ENCODE measurements at places on chromosomes 16 and 17.
A peak's percentile ranks its signal among the peaks of the same experiment; 100 is the strongest.

DNA sequence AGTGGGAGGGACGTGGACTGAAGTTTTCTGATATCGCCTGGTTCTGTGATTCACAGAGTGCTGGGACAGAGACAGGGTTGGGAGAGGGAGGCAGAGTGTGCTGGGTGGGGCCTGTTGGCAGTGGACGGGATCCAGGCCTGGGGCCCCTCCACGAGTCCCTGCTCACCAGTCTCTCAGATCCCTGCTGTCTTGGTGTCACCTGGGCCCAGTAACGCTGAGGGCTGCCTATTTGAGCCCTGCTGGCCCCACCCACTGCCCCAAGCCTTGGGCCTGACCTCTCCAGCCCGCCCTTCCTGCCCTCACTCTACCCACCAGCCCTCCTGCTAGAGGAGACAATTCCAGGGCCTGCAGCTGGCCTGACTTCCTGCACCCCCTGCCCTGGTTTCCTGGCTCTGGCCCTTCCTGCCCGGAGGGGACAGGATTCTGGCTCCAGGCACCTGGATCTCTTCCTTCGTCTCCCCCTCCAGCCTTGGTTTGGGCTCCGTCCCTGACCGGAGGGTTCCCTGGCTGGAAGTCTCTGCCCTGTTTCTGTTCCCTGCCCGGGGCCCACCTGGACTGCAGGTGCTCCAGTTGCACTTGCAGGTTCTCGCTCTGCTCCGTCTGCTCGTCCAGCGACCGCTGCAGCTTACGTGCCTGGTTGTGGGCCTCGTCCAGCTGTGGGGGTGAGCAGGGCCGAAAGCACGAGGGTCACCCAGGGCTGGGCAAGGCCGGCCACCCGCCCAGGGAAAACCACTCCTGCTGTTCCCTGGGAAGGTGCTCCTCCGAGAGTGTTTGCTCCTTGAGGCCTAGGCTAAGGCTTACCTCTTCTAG is 21.4 kb downstream of the CCDC102A start:
- DNase-seq = no peak

DNA sequence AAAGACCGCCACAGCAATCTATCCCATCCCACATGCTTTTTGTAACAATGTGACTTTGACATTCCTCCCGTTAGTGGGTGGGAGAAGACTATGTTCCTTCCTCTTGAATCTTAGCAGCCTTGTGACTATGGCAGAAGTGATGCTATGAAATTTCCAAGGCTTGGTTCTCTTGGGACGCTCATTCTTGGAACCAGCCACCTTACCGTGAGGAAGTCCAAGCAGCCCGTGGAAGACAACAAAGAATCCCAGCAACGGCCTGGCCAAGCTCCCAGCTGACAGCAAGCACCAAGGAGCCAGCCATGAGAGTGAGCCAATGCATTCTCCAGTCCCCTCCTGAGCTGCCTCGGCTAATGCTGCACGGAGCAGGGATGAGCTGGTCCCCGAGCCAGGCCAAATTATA is 62.3 kb downstream of the VPS53 start:
- no peak for DNase-seq

- no peak for DNase-seq
Measured at GRCh38 chr17:73256220-73256619, 5.5 kb downstream of the CPSF4L start.

DNA sequence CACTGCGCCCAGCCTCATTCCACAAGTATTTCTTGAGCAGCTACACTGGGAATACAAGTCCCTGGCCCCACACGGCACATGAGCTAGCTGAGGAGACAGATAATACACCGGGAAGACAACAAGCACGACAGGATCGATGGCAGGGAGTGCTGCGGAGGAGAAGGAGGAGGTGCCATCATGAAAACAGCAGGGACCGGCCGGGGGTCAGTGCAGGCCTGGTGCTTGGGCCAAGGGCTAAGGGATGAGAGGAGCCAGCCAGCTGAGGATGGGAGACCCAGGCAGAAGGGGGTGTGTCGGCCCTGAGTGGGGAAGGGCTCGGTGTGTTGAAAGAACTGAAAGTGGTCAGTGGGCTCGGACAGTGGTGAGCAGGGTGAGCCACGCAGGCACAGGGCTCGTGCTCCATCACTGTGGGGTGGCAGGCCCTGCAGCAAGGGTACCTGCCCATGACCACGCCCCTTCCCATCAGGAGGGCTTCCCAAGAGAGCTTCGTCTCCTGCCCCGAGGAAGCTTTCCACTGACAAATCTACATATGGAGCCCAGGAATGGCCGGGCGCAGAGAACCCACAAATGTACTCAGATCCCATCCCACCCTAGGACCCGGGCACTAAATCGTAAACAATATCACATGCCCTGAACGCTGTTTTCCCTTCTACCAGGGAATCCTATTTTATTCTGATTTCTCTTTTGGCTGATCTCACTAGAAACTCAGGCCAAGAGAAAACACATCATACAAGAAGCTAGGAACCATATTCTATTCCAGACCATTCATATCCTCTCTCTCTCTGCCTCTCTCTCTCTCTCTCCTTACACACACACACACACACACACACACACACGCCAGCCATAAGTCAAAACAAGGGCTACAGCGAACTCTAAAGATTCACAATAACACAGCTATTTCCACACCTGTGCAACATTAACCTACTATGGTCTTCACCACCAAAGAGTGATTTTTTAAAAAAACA is 50.7 kb upstream of the TNRC6C start:
- DNase-seq = no peak

GRCh38 chr17:1165836-1166235 is 13.9 kb downstream of the ABR start:
- DNase-seq = no peak

- no peak for DNase-seq
Measured at GRCh38 chr17:64687961-64688360, 25.9 kb upstream of the SMURF2 start.

GRCh38 chr17:31696184-31696602 is 162.9 kb downstream of the COPRS start:
- DNase-seq = no peak

GRCh38 chr16:87328846-87329245 is 11.7 kb upstream of the C16orf95 start:
- DNase-seq = no peak

GRCh38 chr17:38540514-38541045 is 65.2 kb downstream of the SRCIN1 start:
- DNase-seq = no peak

- DNase-seq = no peak
Measured at GRCh38 chr16:51163894-51164566, 13.0 kb upstream of the SALL1 start.

DNA sequence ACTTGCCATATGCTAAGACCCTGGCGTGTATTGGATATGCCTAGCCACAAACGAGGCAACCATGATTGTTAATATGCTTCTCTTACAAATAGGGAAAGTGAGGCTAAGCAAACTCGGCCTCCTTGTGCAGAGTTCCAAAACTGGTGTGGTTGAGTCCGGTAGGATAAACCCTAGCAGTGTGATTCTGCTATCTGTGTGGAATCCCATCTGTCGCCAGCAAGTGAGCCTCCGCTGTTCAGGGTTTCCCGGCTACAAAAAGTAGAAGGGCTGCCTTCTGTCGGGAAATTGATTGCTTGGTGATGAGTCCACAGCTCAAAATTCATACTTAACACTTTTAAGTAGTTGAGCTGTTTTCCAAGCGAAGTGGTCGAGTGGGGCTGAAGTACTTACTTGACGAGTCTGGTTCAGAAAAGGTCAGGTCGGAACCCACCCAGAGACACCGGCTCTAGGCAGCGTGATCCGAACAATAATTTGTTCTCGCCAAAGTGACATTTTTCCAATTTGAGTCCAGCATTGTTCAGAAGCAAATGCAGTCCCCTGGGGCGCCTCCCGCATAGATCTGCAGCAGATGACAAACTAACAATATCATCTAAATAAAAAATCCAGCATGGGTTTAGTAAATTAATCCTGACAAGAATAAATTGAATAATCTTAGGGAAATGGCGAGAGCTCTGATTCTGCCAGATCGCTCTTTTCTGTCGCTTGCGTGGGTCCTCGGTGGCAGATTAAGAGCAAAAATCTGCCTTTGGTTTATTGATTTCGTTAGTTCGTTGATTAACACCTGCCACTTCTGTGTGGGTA is 686.7 kb upstream of the RBFOX1 start:
- DNase-seq = no peak

- no peak for DNase-seq
Measured at GRCh38 chr16:392450-393030, 4.5 kb upstream of the NME4 start.

DNA sequence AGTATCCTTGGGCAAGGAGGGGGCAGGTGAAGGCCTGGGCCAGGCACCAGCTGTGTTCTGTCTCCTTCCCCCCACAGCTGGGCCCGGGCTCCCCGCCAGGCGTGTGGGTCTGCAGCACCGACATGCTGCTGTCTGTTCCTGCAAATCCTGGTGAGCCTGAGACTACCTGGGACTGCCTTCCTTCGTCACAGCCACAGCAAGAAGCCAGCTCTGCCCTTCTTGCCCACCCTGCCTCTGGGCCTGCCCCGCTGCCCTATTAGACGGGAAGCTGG is 12.3 kb downstream of the FCSK start:
- no peak for DNase-seq

- peak; percentile 18 for DNase-seq
Measured at GRCh38 chr16:17211797-17212196, 259.0 kb downstream of the XYLT1 start.

- no peak for DNase-seq
Measured at GRCh38 chr16:57732037-57732436, 3.5 kb upstream of the KATNB1 start.

DNA sequence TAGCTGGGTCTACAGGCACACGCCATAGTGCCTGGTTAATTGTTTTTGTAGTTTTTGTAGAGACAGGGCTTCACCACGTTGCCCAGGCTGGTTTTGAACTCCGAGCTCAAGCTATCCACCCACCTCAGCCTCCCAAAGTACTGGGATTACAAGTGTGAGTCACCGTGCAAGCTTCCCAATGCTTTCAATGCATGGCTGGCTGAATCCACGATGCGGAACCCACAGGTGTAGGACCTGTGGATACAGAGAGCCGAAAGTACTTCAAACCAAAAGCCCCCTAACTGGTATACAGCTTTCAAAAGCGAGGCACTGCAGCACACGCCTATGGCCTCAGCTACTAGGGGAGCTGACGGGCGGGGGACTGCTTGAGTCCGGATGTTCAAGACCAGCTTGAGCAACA is 44.8 kb downstream of the METTL16 start:
- no peak for DNase-seq

GRCh38 chr16:15574614-15574948 is 68.4 kb downstream of the MARF1 start:
- no peak for DNase-seq

DNA sequence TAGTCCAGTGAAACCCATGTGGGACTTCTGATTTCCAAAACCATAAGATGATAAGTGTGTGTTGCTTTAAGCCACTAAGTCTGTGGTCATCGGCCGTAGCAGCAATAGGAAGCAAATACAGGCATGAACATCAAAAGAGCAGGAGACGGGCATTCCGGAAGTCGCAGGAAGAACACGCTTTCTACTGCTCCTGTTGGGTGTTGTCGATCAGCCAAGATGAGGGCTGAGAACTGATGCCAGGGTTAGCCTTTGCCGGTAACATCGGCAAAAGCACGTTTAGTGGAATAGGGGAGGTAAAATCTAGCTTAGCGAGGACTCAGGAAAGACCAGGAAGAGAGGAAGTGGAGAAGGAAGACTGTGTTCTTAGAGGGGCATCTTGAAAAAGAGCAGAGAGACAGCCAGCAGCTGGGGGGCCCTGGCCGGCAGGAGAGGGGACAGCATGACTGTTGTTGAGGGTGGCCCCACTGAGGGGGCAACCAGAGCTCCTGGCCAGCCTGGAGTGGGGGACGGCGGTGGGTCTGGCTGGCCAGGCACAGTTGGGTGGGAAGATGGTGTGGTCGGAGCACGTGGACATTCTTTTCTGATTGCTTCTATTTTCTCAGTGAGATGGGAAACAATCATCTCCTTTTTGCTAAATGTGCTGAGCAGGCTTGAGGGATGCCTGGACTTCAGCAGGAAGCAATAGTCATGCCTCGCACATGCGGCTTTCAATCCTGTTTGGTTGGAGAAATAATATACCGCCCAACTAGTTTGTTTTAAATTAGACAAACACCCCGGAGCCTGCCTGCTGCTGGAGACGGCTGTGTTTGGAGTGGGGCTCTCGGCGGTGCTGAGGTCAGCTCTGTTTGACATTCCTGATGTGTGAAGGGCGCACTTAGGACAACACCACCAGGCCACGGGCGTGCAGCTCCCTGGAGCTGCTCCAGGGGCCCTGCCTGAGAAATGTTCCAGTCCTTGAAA is 109.9 kb downstream of the METRNL start:
- no peak for DNase-seq

- DNase-seq = no peak
Measured at GRCh38 chr16:28596840-28597691, at the start of gene SULT1A2. SULT1A2 (minus strand) TSS chr16:28597050; CDS start chr16:28595930, 1,120 bp downstream.

DNA sequence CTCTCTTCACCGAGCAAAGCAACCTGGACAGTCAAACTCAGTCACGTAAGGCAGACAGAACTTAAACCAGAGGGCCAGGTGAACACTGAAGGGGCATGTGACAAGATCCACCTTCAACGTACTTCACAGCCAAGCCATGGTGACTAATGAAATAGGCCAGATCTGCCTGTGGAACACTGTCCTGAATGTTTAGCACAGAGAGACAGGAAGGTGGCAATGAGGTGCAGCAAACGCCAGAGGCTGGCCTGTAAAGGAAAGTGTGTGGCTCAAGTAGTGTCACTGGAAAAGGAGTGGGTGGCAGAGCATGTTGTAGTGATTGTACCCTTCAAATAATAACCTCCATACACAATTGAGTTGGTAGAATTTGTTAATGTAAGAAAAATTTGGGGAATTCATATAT is 38.1 kb downstream of the SLC6A4 start:
- no peak for DNase-seq

- DNase-seq = peak; percentile 27
Measured at GRCh38 chr17:6435968-6436367, 1.0 kb upstream of the AIPL1 start.

DNA sequence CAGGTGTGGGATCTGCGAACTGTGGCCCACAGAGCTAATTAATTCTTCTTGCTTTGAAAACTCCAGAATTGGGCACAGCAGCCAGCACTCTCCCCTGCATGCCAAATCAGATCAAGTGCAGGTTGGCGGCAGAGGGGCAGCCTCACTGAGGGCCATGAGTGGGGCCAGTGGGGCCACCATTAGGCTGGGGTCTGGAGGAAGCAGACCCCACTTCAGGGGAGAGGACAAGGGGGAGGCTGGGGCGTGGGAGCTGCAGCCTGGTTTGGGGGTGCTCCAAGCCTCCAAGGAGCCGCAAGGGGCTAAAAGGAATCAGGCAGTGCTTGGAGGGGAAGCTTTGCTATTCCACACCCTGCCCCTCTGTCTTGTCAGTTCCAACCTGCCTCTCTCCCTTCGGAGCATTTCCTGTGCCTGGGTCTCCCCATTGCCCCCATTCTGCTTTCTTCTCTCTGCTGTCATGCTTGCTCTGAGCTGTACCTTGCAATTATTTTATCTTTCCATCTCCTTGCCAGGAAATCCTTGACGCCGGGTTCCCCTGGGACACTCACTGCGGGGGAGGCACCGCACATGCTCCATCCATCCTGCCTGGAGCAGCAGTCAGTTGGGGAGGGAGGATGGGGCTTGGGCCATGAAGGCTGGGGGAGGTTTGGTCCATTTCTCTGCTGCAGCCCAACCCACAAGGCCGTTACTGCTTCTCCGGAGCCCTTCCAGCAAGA is 3.3 kb upstream of the ABCC3 start:
- DNase-seq = no peak

GRCh38 chr16:83952587-83952939 is 477 bp upstream of the OSGIN1 start:
- DNase-seq = no peak

GRCh38 chr17:57062865-57063264 is 22.2 kb upstream of the AKAP1 start:
- DNase-seq = no peak

GRCh38 chr16:25626172-25626571 is 65.6 kb upstream of the HS3ST4 start:
- DNase-seq = no peak

- no peak for DNase-seq
Measured at GRCh38 chr16:20257234-20257633, 70.1 kb downstream of the GP2 start.

Measured in T-cell (primary cell).